ENCODE measurements at places on chromosomes 6 and 20.

DNA sequence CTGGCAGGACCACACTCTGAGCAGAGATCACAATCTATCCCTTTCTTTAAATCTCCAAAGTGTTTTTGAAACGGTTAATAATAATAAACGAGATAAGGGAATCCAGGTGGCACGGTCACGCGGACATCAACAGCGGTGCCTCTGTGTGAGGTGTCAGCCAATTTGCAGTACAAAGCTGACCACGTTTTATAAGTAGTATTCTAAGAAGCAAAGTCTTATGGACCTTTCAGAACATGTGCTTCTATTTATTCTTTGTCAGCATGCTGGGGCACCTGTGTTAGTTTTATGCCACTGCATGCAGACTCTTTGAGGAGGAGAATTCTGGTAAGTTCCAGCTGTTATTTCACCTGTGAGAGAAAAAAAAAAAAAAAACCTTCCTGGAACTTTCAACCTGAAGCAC lies 39.0 kb upstream of the EXOC2 start:
- DNase-seq = no peak

- no peak for DNase-seq
Measured at GRCh38 chr6:87543696-87544473, 45.9 kb downstream of the RARS2 start.

DNA sequence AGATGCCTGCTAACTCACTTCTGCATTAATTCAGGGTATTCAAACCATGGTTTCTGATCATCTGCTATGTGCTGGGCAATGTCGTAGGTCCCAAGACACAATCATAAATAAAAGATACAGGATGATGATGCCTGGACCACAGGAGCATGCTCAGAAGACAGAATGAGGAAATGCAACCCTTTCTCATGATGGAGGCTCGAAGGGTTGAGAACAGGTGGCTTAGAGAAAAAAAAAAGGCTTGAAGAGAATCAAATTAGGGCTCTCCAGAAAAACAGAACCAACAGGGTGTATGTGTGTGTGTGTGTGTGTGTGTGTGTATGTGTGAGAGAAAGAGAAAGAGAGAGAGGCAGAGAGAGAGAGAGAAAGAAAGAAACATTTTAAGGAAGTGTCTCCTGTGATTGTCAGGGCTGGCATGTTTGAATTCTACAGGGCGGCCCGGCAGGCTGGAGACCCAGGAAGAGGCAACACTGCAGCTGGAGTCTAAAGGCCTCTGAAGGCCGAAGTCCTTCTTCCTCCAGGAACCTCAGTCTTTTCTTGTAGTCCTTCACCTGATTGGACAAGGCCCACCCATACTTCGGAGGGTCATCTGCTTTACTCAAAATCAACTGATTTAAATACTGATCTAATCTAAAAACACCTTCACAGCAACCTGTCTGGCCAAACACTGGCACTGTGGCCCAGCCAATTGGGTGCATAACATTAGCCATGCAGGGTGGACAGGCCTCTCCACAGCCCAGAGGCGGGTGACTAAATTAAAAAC lies 143.8 kb downstream of the ERMARD start:
- no peak for DNase-seq

DNA sequence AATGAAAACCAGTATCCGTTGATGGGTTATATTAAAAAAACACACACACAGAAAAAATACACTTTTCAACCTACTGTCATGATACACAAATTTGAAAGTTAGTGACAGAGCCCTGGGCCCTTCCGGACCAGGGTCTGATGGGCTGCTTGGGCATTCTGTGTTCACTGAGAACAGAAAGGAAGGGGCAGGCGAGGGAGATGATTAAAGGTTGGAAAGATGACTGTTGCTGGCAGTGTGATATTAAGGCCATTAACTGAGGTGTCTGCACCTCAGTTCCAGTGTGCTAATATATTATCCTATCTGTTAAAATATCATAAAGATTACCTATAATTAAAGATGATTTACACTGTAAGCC lies 18.7 kb upstream of the QKI start:
- no peak for DNase-seq

GRCh38 chr20:63639093-63639975 lies 12.4 kb upstream of the GMEB2 start:
- no peak for DNase-seq

- no peak for DNase-seq
Measured at GRCh38 chr6:13495818-13496217, 8.4 kb upstream of the GFOD1 start.

DNA sequence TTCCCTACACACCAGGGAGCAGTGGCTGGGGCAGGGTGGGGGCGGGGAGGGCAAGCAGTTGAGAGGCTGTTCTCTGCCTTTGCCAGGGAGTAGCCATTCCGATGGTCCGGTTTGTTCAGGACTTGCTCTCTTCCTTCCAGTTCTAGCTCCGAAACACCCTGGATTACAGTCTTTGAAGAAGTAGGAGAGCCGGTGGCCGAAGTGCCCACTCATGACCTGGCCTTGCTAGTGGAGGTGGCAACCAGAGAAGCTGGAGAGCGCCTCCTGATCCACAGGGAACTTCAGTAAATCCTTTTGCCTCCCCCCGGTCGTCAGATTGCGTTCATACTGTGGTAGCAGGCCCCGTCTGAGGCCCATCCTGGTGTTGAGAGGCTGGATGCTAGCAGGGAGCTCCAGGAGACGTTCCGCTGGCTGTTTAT lies 92.8 kb downstream of the ARID1B start:
- DNase-seq = no peak

Data from MG63 (cell line).